ENCODE measurements at places on chromosomes 16 and 17.
A peak's percentile ranks its signal among the peaks of the same experiment; 100 is the strongest.

DNA sequence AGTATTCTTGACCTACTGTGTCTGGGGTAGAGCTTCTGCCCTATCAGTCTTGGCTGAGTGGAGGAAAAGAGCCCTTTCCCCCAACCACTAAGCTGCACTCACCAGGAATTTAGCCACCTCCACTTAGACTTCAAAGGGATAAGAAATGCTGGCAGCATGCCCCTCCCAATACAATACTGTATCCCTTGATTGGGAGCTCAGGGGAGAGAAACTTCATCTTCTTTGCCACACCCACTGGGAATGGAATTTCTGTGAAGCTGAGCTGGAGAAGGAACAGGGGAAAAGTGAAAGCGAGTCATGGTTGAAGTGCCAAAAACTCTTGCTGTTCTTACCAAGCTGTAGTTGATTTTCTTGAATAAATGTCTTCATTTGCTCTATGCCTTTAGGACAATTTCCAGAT, 68.8 kb downstream of the CEP112 start:
- DNase-seq = no peak

- peak; percentile 96 for DNase-seq
These were observed 354 bp upstream of the ESRP2 start for GRCh38 chr16:68236137-68236825.

DNA sequence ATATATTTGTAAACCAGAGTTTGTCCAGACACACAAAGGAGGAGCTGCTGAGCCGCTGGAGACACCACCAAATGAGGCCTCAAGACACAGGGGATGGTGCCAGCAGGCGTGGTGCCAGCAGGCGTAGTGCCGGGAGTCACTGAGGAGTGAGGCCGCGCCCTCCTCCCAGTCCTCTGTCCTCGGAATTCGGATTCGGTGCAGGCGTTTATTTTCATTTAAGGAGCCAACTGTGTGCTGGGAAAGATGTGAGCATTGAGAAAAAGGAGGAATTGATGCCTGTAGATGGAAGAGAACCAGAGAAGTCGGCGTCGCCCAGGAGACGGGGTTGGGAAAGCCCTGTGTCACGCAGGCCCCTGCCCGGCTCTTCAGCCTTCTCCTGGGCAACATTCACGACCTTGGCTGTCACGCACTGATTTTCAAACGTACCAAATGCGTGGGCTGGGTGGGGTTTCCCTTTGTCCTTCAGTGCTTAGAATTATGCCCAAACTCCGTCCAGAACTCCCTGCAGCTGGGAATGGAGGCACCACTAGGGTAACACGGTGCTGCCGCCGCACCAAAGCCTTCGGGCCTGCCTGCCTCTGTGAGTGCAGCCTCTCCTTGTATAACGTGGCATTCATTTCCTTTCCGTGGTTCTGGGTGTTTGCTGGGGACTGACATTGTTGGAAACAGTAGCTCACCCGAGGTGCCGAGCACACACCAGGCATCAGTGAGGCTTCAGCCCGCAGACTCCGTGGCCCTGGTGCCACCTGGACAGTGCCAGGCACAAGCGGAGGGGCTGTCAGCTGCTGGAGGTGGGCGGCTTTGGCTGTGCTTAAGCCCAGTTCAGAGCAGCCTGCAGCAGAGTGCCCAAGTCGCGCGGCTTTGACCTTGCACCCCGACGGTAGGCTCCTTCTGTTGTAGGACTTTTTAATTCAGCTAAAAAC, 49.0 kb upstream of the CHMP6 start:
- DNase-seq = no peak

DNA sequence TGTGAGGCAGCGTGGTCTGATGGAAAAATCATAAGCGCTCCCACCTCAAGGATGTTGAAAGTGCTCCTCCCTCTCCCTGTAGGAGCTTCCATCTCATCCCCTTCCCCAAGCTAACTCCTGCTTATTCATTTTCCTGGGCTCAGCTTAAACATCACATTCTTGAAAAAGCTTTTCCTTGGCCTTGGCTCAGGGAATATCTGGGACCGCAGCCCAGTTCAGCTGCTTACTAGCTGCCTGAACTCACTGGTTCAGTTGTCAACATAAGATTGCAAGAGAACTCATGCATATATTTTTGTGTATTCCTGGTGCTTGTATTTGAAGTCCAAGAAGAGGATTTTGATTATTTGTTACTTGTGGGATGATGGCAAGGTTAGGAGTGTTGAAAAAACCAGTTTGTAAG, 91.5 kb downstream of the UTP18 start:
- no peak for DNase-seq

DNA sequence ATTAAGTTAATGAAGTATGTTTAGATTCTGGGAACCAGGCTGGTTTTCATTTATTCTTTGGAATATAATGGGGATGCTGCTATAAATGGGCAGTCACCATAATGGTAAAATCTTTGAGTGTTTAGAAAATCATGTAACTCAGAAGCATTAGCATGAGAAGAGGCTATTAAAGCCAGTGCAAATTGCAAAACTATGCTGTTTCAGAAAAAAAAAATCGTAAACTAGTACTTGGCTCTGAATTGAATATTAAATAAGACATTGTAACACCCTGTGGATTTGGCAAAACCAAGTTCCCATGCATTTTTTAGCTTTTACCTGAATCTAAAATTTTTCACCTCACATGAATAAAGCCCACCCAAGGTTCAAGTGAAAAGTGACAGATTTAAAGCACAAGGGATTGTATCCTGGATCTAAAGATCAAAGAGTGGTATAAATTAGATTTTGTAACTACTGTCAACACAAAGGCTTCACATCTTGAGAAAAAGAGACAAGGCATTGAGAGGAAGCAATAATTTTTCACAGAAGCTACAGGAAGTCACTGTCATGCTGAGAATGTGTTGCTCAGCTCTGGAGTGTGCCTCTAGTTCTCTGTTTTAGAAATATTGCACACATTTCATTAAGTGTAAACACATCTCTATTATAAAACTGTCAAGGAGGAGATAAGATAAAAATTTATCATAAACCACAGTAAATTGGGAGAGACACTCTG, 142.2 kb downstream of the ABCA8 start:
- no peak for DNase-seq

GRCh38 chr16:56246051-56246817, 54.9 kb downstream of the GNAO1 start:
- DNase-seq = peak; percentile 56

- no peak for DNase-seq
These were observed 18.9 kb downstream of the RARA start for GRCh38 chr17:40327735-40328385.

DNA sequence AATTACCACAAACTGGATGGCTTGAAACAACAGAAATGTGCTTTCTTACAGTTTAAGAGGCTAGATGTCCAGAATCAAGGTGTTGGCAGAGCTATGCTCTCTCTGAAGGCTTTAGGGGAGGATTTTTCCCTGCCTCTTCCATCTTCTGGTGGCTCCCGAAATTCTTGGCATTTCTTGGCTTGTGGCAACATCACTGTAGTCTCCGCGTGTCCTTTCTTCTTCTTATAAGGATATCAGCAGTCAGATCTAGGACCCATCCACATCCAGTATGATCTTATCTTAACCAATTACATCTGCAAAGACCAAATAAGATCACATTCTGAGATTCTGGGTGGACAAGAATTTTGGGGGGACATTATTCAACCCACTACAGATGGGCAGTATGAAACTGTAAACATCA, 119.2 kb upstream of the PMFBP1 start:
- no peak for DNase-seq

GRCh38 chr16:81204798-81205680, 33.5 kb upstream of the BCO1 start:
- peak; percentile 61 for DNase-seq

DNA sequence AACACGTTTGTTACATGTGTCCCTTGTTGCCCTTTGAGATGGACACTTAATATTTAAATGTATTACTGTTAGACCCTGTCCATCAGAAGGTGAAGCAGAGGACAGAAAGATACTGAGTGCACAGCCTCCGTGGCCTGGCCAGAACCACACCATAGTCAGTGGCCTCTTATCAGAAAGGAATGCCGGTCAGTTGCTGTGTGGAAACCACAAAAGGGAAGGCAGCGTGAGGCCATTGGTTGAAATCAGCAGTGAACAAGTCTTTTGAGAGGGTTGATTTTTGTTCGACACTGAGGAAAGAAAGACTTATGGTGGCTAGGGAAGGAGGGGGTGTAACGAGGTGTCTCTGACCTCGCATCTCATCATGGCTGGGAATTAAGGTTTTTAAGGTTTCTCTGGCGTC, 85.4 kb upstream of the CLEC18A start:
- no peak for DNase-seq

DNA sequence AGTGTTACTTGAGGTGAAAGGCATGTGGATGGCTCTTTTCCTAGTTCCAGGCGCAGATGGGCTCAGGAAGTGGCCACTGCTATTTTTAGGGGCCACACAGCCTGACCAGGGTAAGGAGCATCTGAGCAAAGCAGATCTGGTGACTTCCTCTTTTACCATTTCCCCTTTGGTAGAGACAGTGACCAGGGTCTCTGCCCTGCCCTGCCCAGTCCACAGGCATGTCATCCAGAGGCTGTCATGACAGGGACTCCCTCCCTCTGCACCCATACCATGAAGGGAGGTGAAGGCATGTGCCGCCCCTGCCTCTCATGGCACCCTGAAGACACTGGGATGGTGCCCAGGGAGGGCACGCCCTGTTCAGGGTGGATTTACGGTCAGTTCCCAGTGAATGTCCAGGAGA, 2.2 kb downstream of the PLA2G15 start:
- DNase-seq = no peak

DNA sequence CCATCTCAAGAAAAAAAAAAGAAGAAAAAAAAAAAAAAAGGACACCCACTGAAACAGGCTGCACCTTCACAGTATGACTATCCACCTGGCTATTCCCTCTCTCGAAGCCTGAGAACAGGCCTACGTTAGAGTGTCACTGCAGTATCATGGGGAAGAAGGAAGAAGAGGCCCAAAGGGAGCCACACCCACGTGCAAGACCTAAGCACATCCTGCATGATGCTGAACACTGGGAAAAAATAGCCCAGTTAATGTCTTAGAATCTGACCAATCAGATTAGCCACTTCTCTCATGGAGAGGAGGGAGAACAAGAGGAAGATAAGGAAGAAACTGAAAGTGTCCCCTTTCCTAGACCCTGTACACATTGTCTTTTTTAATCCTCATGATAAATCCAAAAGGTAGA, 19.5 kb upstream of the MED13 start:
- DNase-seq = peak; percentile 37

DNA sequence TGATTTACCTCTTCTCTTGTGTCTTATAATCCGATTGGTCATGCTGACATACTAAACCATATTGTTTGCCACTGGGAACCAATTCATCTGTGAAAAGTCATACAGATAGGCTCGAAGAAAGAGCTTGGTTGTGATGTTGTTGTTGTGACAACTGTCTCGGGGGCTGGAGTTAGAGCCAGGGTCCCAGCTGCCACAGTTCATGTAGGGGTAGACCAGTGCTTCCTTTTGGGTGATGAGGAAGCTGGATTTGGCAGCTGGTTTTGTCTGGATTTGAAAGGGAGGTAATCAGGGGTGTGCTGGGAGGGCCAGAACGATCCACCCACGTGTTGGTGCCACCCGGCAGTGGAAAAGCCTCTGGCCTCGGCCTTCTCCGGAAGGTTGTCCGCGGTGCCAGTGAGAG, 438.1 kb downstream of the WWOX start:
- DNase-seq = no peak

GRCh38 chr16:52914428-52914827, 138.3 kb downstream of the CHD9NB start:
- DNase-seq = no peak

- no peak for DNase-seq
These were observed 150.0 kb downstream of the MSI2 start for GRCh38 chr17:57406131-57406980.

GRCh38 chr17:49580981-49581647, 5.4 kb downstream of the NXPH3 start:
- DNase-seq = no peak

GRCh38 chr16:77618951-77619350, 103.4 kb upstream of the NUDT7 start:
- no peak for DNase-seq

- DNase-seq = peak; percentile 28
These were observed 136.0 kb upstream of the C17orf78 start for GRCh38 chr17:37239690-37240334.

All from DMS53 (cell line).